Stimulated activated memory B cell treated with anti-CD40 and anti-IgM and Interleukin-4, amounts not matched to agents 10 μg/mL and 1 μg/mL and 100 μg/mL, for 72 hours (primary cell): ENCODE measurements at places on chromosomes 1 and 21.
A peak's percentile ranks its signal among the peaks of the same experiment; 100 is the strongest.

- ATAC-seq, result no peak
Measured at GRCh38 chr1:33400153-33400911, 30.6 kb downstream of the PHC2 start.

DNA sequence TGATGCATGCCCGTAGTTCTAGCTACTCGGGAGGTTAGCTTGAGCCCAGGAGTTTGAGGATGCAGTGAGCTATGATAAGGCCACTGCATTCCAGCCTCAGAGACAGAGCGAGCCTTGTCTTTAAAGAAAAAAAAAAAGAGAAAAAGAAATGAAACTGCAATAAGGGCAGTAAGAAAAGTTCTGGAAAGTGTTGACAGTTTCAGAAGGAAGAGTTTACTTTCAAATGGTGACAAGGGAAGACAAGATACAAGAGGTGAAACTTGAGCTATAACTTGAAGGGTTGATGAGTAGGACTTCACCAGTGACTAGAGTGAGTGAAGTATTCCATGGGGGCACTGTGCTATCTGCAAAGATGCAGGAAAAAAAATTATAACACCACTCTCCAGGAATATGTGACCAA lies 125.0 kb downstream of the AKT3 start:
- ATAC-seq, result no peak

DNA sequence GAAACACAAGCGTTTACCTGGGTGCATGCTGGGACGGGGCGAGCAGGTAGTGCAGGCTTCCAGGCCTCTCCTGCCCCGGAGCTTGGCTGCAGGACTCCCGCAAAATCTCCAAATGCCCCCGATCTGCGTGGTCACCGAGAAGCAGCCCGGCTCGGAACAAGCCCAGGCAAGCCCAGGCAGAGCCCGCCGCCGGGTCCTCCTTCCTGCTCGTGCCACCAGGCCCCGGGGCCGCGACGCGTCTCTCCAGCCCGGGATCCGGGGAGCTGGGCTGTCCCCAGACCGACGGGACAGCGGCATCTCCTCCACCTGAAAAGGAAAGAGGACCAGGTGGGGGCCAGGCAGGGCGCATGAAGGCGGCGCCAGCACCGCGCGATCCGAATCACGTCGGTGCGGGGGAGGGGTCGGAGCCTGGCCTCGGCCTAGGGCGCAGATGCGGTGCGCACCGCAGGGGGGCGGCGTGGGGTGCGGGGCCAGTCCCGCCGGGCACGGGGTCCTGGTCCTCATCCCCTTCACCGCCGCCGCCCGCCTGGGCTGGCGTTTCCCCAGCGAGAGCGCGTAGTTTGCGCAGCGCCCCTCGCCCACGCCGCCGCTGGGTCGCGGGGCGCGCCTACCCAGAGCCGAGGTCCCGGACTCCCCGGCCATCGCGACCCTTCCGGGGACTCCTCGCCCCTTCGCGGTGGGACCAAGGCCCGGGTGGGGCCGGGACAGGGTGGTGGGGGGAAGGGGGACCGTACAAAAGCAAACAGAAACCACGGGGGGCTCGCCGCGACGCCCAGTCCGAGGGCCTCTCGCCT lies 52.4 kb upstream of the H6PD start:
- ATAC-seq, result peak; percentile 68

DNA sequence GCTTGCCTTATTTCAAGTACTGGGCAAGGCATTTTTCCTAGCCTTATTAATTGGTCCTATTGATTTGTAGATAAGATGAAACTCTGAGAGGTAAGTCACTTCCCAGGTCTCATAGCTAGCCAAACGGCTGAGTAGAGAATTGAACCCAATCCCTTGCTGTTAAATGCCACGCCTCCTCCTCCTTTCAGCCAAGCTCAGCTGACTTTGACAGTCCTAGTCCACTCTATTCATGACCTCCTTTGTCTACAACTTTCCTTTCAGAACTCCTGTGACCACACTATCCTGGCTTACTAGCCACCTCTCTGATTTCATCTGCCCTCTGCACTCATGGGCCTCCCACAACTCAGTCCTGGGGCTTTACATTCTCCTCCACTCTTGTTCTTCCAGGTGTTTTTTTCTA lies 3.9 kb upstream of the NGF start:
- no peak for ATAC-seq

GRCh38 chr1:227270554-227270953 lies 47.7 kb downstream of the CDC42BPA start:
- ATAC-seq, result no peak

- no peak for ATAC-seq
Measured at GRCh38 chr1:164671323-164671965, 112.5 kb downstream of the PBX1 start.

GRCh38 chr1:1106510-1107221 lies 9.2 kb downstream of the C1orf159 start:
- peak; percentile 34 for ATAC-seq

DNA sequence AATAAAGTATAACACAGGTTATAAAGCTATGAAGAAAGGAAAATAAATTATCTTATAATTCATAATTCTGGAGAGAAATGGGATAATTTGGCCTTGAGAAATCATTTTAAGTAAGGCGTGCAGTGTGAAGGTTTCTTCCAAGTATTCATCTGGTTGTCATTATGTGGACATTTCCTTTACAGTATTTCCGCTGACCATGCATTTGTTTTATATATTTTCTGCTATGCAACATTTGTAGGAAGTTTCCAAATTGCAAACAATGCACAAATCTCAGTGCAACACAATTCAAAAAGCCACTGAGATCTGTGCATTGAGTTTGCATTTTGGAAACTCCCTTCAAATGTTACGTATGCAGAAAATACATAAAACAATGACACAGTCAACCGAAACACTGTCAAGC lies 17.8 kb downstream of the ZNF670 start:
- no peak for ATAC-seq

GRCh38 chr1:62356257-62356835 lies 37.1 kb upstream of the KANK4 start:
- ATAC-seq, result peak; percentile 72

GRCh38 chr1:78411707-78412106 lies 79.1 kb upstream of the PTGFR start:
- ATAC-seq, result no peak

DNA sequence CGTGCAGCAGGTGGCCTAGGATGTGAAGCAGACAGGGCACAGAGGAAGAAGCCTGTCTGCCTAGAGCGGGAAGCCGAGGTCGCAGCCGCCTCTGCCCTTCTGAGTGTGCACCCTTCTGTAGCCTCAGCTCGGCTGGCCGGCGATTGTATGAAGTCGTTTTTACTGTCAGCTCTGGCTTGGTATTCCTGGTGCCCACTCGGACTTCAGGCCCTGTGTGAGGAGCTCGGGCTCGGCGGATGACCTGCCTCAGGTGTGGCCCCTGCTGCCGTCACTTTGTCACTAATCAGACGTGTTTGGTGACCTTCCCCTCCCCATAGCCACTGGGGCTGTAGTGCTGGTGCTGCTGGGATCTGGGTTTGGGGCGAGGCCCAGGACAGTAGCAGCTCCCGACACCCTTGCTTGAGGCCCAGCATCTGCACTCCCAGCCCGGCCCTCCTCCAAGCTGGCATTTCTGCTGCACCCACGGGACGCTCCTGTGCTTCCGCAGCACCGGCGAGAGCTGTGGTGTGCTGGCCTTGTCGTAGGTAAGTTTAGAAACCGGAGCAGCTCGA lies 18.1 kb downstream of the SLX9 start:
- ATAC-seq, result no peak

GRCh38 chr1:240806200-240806745 lies 194.3 kb upstream of the GREM2 start:
- no peak for ATAC-seq

DNA sequence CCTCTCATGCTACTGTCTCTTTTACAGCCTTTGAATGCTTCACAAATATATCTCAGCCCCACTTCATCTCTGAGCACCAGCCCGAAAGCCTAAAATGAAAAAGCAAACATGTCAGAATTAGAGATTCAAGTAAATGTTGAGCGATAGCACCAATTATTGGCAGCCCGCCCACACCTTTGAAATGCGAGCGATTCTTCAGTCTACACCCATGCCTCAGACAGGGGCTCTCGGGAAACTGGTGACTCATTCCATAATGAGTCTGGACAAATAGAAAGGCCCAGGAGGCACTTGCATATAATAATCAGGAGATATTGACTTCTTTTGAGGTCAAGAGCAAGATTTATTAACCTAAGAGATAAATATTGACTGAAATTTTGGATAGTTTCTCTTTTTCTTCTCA lies 487.3 kb upstream of the PTBP2 start:
- no peak for ATAC-seq

- ATAC-seq, result no peak
Measured at GRCh38 chr1:110707232-110707631, 32.5 kb upstream of the KCNA3 start.

DNA sequence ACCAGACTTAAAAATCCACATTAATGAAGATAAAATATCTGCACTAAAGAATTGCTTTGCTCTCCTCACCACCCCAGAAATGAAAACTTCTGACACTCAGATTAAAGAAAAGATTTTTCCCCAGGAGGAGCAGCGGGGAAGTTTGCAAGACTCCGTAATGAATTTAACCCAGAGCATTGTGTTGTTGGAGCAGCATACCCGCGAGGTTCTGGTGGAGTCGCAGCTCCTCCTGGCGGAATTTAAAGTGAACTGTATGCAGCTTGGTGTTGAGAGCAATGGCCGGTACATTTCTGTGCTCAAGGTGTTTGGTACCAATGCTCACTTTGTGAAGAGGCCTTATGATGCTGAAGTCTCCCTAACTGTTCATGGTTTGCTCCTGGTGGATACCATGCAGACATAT lies 46.4 kb downstream of the VPS13D start:
- no peak for ATAC-seq

GRCh38 chr1:165549973-165550372 lies 6.2 kb downstream of the LRRC52 start:
- no peak for ATAC-seq

GRCh38 chr21:44956356-44957046 lies 16.7 kb downstream of the SLX9 start:
- no peak for ATAC-seq

DNA sequence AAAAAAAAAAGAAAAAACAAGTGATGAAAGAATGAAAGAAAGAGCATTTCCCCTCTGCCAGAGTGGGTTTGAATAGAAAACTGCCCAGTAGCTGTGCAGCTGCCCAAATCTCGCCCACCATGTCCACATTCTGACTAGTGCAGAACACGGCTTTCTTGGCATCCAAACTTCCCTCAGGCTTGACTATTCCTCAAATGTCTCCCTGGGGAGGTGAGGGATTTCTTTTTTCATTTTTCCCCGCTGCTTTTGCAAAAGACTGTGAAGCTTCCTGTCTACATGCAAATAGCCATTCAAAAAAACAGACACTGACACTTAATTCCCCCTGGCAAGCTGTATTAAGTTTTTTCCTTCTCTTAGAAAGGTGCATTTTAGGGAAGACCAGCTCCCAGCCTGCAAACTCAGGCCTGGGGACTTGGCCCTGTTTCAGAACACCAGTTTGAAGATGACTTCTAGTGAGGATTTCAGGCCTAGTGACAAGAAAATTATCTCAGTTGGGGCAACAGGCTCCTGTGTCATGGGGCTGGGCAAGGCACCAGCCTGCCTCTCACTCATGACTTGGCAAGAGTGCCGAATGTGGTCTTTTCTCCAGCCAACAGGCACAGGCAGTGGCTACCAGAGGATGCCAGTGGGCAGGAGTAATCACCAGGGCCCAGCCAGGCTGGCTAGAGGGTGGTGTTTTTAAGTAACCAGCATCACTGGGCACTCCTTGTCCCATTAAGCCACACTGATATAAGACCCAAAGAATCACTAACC lies 178.1 kb upstream of the NFIA start:
- ATAC-seq, result no peak

- ATAC-seq, result no peak
Measured at GRCh38 chr21:9750341-9751086, 770.9 kb upstream of the TPTE start.

- no peak for ATAC-seq
Measured at GRCh38 chr1:30263888-30264671, 459.3 kb downstream of the MATN1 start.

- no peak for ATAC-seq
Measured at GRCh38 chr1:75083848-75084514, 50.2 kb upstream of the LHX8 start.

DNA sequence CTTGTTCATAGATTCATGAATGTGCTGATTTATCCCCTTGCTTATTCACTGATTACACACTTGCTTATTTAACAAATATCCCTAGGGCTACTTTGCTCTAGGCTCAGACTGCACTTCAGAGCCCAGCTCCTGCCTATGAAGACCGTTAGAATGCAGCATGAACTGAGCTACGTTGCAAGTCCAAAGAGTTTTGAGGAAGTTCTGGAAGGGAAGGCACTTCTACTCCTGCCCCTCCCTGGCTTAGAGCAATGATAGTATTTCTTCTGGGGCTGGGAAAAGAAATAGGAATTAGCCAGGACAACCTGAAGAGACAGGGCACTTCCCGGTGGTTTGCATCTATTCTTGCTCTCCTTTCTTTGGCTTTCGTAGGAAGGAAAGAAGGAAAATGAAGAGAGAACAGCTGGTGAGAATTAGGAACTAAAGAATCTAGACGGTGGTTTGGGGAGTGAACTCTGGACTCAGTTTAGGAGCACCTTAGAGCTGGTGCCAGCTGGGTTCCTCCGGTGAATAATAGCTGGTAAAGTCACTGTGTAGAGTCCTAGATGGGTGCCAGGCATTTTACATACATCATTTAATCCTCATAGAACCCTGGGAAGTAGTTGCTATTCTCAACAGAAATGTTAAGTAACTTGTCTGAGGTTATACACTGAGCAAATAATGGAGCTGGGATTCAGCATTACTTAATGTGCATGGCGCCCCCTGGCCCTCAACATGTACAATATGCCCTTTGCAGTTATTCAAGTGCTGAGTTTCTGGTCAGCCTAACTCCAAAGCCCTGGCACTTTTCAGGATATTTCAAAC lies 65.9 kb downstream of the NDUFS5 start:
- ATAC-seq, result no peak

- ATAC-seq, result no peak
Measured at GRCh38 chr1:32933742-32934322, 30.8 kb downstream of the RNF19B start.

DNA sequence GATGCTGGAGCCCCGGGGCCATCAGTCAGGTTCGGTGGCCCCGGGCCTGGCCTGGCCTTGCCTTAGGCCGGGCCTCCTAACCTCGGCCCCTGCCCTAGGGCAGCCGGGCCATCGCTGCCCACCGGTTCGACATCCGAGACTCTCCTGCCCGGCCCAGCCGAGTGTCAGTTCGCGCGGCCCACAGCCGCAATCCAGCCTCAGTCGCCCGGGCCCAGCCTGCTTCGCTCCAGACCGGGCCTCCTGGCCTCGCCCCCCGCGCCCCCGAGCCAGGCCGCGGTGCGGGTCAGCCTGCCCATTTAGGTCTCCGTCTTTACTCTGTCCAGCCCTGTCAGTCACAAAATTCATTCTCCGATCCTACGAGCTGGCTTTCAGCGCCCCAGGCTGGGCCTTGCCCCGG lies 777 bp downstream of the LRRC41 start:
- ATAC-seq, result peak; percentile 41

DNA sequence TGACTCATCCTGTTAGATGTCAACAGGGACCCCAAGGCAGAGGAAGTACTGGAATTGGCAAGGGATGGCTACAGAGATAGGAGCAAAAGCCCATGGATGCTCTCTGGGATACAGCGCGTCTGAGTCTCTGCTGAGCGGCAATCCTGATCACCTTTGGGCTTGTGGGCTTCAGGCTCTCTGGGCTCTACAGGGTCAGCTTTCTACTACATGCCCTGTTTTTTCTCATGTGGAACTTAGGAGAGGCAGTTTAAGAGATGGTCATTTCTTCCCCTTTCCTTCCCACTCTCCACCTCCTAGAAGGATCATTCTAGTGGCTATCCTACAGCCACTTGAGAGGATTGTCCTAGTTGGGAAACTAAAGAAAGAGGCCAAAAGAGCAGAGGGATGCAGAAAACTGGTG lies 1.3 kb downstream of the LINGO4 start:
- ATAC-seq, result no peak
